ENCODE measurements at places on chromosomes 16 and 17. TPM values are rescaled to one million over a fixed set of nuclear protein-coding genes. Genes with fewer than 3 reads are reported as not detected.
A peak's percentile ranks its signal among the peaks of the same experiment; 100 is the strongest.

CA4 gene
- not detected for total RNA-seq

VTN gene
- total RNA-seq, result 0.18 TPM

KRTAP1-5 gene
- not detected for total RNA-seq

IGSF6 gene
- total RNA-seq, result not detected

MILR1 gene
- total RNA-seq, result 0.82 TPM

TLCD3B gene
- 6.5 TPM for total RNA-seq

TCF25 gene
- total RNA-seq, result 181 TPM

SMTNL2 gene
- total RNA-seq, result not detected

CSH1 gene
- total RNA-seq, result not detected

TOX3 gene
- total RNA-seq, result not detected

- H3K27me3 ChIP-seq, result peaks cover 42% of the 10 kb centered on the region
- DNase-seq, result no peak
- no peak overlapping the region for H3K4me3 ChIP-seq
- H3K36me3 ChIP-seq, result no peaks in the 10 kb centered on the region
- no peaks in the 10 kb centered on the region for H3K4me1 ChIP-seq
Measured at GRCh38 chr17:61431594-61432311, 20.5 kb upstream of the TBX4 start.

DNA sequence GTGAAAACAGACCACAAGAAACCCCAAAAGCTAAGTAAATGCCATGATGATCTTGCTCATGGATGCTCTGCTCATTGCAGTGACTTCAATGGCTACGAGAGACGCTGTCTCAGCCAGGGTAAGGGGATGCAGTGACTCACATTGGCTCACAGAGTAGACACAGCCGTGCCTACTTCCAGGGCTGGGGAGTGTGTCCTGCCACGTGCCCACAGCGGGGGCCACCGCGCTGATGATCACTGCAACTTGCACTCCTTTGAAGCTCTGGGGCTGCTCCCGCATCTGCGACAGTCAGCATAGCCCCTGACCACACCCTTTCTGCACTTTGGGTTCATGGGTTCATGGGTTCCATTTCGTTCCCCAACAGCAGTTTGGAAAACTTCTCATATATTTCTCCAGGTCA lies 231.4 kb upstream of the RPL38 start:
- H3K4me3 ChIP-seq, result no peak overlapping the region
- no peak for DNase-seq
- peaks cover 27% of the 10 kb centered on the region for H3K27me3 ChIP-seq
- H3K27ac ChIP-seq, result no peak overlapping the region
- H3K4me1 ChIP-seq, result no peaks in the 10 kb centered on the region
- no peaks in the 10 kb centered on the region for H3K36me3 ChIP-seq

DNA sequence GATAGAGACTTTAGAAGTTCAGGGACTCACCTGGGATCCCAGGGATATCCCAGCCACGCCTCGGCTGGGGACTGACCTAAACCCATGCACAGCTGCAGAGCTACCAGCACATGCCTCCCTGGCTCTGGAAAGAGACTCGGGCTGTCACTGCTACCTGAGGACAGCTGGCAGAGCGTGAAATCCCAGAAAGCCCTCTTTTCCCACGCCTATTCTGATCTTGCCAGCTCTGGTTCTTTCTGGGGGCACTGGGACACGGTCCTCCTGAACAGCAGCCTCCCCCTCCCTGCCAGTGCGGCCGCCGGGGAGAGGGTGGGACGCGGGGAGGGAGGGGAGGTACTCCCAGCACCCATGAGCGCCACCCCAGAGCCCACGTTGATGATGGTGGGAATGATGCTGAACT lies 10.8 kb downstream of the P2RX5 start:
- peaks cover 9% of the 10 kb centered on the region for H3K4me1 ChIP-seq
- no peak overlapping the region for H3K4me3 ChIP-seq
- H3K27ac ChIP-seq, result no peak overlapping the region

GRCh38 chr17:78774453-78774852 lies 7.6 kb downstream of the CYTH1 start:
- H3K36me3 ChIP-seq, result peaks cover 23% of the 10 kb centered on the region
- peaks cover 62% of the 10 kb centered on the region for H3K4me1 ChIP-seq
- no peak for DNase-seq
- H3K4me3 ChIP-seq, result peak overlapping the region; percentile 82

- DNase-seq, result no peak
- no peak overlapping the region for H3K4me3 ChIP-seq
- no peaks in the 10 kb centered on the region for H3K27me3 ChIP-seq
- H3K4me1 ChIP-seq, result no peaks in the 10 kb centered on the region
- H3K27ac ChIP-seq, result no peak overlapping the region
Measured at GRCh38 chr17:45395569-45396415, 36.9 kb downstream of the ARHGAP27 start.

GRCh38 chr17:68320943-68321555 lies 29.8 kb downstream of the ARSG start:
- H3K27me3 ChIP-seq, result no peaks in the 10 kb centered on the region
- peaks cover 5% of the 10 kb centered on the region for H3K36me3 ChIP-seq
- peaks cover 32% of the 10 kb centered on the region for H3K4me1 ChIP-seq

DNA sequence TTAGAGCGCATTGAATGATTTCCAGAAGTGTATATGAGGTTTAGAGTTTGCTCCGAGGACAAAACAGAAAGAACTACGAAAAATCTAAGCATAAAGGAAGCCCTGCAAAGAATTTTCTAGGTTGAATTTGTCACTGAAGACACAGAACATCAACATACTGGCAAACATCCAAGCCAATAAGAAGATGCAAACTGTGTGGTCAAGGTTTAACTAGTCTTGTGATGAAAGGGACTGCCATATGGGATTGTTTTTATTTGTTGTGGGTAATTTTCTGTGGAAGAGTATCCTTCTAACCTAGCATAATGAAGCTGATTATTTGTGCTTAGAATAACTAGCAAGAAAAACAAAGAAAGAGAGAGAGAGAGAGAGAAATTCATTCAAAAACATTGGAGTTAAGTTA lies 492.0 kb upstream of the ERCC4 start:
- DNase-seq, result no peak
- no peak overlapping the region for H3K27ac ChIP-seq
- H3K27me3 ChIP-seq, result no peaks in the 10 kb centered on the region
- no peak overlapping the region for H3K4me3 ChIP-seq

- H3K36me3 ChIP-seq, result peaks cover 32% of the 10 kb centered on the region
- H3K27ac ChIP-seq, result peak overlapping the region; percentile 63
- no peaks in the 10 kb centered on the region for H3K27me3 ChIP-seq
- no peak for DNase-seq
- H3K4me3 ChIP-seq, result no peak overlapping the region
- H3K4me1 ChIP-seq, result peaks cover 42% of the 10 kb centered on the region
Measured at GRCh38 chr17:82241926-82242697, 13.3 kb downstream of the SLC16A3 start.

DNA sequence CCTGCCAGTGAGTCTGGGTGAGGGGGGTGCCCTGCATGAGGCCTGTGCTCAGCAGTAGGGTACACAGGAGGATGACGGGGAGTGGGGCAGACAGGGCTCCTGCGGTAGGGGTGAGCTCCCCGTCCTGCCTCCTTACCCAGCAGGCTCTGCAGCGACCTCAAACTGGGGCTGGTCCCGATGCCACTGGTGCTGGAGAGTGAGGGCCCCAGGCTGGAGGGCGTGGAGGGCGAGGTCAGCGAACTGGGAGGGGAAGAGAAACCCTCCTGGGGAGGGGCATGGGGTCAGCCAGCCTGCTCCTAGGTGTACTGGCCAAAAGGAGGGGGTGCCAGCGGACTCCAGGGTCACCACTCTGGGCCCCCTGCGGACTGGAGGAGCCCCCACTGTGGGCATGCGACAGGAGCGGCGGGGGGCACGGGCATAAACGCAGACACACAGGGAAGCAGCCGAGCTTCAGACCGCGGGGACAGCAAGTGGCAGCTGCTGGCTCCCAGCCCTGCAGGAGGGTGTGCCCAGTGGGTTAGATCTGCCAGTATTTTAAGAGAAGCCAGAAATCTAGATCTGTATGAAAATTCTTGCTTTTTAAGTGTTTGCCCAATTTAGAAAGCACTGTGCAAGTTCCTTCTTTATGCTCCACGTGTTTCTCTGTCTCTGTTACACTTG lies 9.0 kb upstream of the VASN start:
- no peak overlapping the region for H3K4me3 ChIP-seq
- H3K27ac ChIP-seq, result no peak overlapping the region
- no peaks in the 10 kb centered on the region for H3K4me1 ChIP-seq

DNA sequence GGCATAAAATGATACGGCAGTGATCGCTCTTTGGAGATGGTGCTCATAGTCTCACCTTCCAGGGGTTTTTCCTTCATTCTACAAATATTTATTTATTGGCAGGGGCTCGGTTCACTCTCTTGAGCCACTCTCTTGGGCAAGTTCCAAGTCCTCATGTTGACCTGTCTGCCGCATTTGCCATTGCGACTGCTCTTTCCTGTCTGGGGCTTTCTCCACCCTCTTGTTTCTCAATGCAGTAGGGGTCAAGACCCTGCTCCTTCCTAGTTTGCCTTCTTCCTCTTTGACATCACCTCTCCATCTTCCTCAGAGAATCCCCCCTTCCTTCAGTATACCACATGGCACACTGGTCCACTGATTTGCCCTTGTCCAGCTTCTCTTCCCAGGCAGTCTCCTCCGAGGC lies 21.9 kb upstream of the LRRC75A start:
- no peak for DNase-seq
- no peaks in the 10 kb centered on the region for H3K36me3 ChIP-seq
- H3K4me3 ChIP-seq, result no peak overlapping the region

DNA sequence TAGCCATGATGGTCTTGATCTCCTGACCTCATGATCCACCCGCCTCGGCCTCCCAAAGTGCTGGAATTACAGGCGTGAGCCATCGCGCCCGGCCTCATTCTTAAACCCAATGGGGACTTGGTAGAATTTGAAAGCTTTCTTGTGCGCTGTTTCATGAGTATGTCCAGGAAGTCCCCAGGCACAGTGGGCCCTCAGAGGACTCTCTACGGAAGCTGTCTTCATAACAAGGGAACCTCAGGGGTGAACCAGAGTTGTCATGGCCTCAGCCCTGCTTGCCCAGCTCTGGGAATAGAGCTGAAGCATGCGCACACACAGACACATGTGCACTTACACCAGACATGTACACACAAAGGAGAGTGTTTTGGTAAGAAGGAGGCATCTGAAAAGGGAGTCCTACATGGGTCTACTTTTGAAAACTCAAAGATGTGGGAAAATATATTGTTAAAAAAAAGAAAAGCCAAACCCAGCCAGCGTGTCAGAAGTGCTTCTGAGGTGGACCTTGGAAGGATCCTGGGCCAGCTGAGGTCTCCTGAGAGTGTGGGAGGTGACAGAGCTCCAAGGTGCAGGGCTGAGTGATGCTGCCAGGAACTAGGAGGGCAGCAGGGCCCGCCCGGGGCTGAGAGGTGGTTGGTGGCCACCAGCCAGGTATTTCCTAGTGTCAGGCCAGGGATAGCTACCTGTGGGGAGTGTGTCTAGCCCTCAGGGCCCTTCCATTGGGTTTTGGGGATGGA lies 54.6 kb downstream of the EPN2 start:
- H3K4me1 ChIP-seq, result peaks cover 19% of the 10 kb centered on the region
- no peaks in the 10 kb centered on the region for H3K27me3 ChIP-seq
- H3K4me3 ChIP-seq, result no peak overlapping the region
- no peak overlapping the region for H3K27ac ChIP-seq
- no peaks in the 10 kb centered on the region for H3K36me3 ChIP-seq

DNA sequence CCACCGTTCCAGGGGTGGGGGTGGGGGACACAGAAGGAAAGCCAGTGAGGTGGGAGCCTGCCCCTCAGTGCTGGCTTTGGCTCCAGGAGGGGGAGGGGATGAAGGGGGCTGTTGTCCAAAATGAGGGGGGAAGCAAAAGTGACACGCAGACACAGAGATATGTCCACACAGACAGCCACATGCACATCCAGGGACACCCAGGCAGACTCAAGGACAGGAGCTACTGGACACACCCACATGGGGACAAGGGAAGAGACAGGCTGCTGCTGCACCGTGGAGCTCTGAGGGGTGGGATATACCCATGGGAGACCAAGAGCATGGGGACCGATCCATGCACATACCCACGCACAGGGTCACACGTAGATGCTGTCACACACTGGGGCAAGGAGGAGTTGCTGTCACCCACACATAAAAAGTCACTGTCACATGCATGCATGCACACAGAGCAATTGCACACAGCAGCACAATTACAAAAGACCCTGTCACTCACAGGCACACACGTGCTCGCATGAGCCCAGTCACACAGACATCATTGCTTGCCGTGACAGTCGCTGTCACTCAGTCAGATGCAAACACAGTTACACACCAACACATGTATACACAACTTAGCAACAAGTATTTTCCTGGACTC lies 1.3 kb downstream of the THRA start:
- no peaks in the 10 kb centered on the region for H3K36me3 ChIP-seq
- peaks cover 23% of the 10 kb centered on the region for H3K27me3 ChIP-seq
- H3K4me3 ChIP-seq, result peak overlapping the region; percentile 80
- no peak for DNase-seq
- H3K4me1 ChIP-seq, result peaks cover 35% of the 10 kb centered on the region

DNA sequence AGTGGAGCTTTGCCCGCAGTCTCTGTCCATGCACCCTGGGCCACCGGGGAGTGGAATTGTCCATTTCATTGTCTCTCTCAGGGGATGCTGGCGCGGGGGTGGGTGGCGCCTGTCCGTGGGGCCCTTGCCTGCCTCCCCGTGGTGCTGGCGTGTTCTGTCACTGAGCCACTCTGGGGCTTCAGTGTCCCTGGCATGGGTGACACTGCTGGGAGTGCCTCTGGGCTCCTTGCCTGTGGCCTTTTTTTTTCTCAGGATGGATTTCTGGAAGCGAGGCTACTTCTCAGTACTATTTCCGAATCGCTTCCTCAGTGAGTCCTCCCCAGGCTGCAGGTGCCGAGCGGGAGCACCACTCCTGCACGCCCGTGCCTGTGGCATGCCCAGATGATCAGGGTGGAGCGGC lies 55.0 kb downstream of the PDPK1 start:
- no peak overlapping the region for H3K4me3 ChIP-seq
- H3K36me3 ChIP-seq, result peaks cover 21% of the 10 kb centered on the region
- H3K27me3 ChIP-seq, result no peaks in the 10 kb centered on the region
- no peak overlapping the region for H3K27ac ChIP-seq
- H3K4me1 ChIP-seq, result peaks cover 35% of the 10 kb centered on the region

DNA sequence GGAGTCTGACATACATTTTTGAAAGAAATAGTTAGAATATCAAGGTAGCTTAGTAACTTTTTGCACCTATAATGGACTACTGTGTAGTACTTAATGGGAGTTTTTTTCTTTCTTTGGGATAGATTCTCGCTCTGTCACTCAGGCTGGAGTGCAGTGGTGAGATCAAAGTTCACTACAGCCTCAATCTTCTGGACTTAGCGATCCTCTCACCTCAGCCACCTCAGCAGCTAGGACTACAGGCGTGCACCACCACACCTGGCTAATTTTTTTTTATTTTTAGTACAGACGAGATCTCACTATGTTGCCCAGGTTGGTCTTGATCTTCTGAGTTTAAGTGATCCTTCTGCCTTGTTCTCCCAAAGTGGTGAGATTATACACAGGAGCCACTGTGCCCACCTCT lies 9.5 kb downstream of the TAOK1 start:
- H3K4me1 ChIP-seq, result peaks cover 2% of the 10 kb centered on the region
- no peak for DNase-seq
- H3K27ac ChIP-seq, result no peak overlapping the region
- peaks cover 40% of the 10 kb centered on the region for H3K36me3 ChIP-seq

GRCh38 chr17:64180089-64181073 lies 50.4 kb upstream of the ERN1 start:
- H3K27me3 ChIP-seq, result no peaks in the 10 kb centered on the region
- peaks cover 18% of the 10 kb centered on the region for H3K4me1 ChIP-seq
- no peak overlapping the region for H3K27ac ChIP-seq
- H3K36me3 ChIP-seq, result peaks cover 9% of the 10 kb centered on the region

All from activated CD8-positive, alpha-beta memory T cell treated with anti-CD3 and anti-CD28 coated beads, Interleukin-2, amount 10 ng/mL, durations not matched to agents 7 days and 5 days (primary cell).